ENCODE measurements at places on chromosomes 7 and 10.

DNA sequence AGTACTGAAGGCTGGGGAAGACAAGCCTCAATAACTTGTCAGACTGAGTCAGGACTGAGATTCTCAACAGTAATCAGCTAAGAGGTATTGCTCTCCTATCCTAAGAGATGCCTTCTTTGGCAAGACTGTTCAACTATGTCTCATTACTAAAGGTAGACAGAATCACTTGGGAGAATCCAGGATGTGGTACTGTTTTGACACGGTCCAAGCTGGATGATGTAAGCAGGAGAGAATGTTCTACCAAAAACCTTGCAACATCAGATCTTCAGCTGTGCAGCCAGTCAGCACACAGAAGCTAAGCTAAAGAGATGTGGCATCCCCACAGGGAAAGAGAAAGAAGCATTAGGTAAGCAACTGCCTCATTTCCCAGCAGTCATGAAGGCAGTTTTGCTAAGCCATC, 391.4 kb downstream of the NRG3 start:
- DNase-seq: no peak

DNA sequence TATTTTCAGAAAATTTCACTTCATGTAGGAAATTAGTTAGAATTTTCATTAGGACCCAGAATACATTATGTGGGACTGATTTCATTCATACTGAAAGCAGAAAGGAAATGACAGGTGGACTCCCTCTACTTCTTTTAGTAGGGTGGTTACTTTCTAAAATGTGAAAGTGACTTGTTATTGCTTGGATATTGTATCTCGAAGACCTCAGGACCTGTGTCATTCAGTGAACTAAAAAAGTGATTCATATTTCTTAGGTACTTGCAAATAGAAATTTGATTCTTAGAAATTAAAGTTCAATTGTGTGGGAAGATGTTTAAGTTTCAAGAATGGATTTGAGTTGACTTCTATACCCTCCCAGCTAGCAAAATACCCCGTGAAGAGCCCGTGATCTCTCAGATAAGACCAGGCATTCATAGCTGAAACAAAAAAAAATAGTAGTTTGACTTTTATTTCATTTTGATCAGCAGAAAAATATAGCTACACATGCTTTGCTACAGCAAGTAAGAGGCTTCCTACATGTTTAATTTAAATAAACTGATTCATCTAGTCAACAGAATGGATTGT, 1037.1 kb downstream of the GATA3 start:
- no peak for DNase-seq

- no peak for DNase-seq
Observed at GRCh38 chr10:122206471-122207065, 64.5 kb upstream of the BTBD16 start.

GRCh38 chr7:1418505-1419309, 40.6 kb downstream of the MICALL2 start:
- DNase-seq: peak; percentile 12

DNA sequence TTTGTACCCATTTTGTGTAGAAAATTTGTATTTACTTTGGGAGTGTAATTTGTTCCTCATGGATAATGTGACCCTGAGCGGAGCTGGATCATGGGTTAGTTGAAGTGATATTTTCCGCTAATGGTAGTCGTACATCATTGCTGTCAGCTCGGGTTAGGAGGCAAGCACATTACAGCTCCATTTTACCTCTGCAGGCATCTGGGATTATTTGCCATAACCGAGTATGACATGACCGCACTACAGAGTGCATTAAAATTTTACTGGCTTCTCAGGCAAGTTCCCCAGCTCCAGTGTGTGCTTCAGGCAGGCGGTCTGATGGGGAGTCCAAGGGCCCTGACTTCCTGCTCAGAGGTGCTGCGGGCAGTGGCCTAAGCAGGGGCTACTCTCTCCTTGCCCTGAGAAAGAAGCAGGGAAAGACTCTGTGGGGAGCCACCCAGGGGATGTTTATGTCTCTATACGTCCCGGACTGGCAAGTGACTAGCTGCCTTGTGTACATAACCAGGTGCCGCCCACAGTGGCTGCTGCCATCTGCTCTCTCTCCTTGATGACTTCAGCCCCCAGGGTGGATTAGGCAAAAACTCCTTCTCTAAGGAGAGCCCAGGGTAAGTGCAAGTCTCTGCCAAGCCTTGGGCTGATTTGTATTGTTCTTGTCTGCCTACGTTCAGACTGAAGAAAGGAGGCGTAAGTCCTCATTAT, 685.3 kb upstream of the GALNT17 start:
- DNase-seq: no peak

GRCh38 chr10:71064413-71065118, 147.8 kb upstream of the UNC5B start:
- DNase-seq: no peak

DNA sequence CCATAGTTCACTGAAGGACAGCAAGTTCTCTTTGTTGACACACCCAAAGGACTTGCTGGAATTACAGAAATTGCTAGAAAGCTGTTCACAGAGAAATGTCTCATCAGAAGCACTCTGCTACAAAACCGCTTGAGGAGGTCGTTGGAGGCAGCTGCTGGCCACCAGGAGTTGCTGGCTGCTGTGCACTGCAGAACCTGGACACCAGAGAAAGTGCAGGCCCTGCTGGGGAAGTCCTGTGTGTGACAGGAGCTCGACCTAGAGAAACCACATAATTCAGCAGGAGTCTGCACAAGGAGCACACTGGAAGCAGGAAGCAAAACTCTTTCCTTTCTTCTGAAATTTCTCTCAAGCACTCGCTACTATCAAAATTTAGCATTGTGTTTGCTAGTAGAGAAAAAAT, 461.5 kb upstream of the GHITM start:
- DNase-seq: no peak

- no peak for DNase-seq
Observed at GRCh38 chr7:3682028-3682710, 381.1 kb downstream of the SDK1 start.

DNA sequence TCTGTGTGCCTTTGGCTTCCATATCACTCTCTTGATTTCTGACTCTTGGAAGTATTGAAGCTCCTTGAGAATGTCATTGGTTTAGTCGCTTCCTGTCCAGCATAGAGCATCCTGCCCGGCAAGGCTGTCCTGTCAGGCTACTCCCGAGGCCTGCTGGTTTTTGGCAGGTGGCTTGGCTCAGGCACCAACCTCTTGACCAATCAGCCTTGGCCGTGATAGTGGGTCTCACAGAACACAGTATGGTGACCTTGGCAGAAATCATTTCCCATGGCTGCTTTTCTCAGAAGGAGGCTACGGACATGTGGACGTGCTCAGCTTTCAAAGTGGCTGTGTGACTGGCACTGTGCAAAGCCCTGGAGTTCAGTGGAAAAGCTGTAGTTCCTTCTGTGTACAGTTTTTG, 516.9 kb downstream of the REEP3 start:
- no peak for DNase-seq

DNA sequence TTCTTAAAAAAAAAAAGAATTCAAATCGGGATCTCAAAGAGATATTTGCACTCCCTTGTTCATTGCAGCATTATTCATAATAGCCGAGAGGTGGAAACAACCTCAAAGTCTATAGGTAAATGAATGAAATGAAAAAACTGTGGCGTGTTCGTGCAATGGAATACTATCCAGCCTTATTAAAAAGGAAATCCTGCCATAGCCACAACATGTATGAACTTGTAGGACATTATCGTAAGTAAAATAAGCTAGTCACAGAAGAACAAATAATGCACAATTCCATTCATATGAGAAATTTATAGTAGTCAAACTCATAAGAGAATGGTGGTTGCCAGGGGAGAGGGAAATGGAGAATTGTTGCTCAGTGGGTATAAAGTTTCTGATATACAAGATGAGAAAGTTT, 37.9 kb downstream of the GRK5 start:
- DNase-seq: no peak

DNA sequence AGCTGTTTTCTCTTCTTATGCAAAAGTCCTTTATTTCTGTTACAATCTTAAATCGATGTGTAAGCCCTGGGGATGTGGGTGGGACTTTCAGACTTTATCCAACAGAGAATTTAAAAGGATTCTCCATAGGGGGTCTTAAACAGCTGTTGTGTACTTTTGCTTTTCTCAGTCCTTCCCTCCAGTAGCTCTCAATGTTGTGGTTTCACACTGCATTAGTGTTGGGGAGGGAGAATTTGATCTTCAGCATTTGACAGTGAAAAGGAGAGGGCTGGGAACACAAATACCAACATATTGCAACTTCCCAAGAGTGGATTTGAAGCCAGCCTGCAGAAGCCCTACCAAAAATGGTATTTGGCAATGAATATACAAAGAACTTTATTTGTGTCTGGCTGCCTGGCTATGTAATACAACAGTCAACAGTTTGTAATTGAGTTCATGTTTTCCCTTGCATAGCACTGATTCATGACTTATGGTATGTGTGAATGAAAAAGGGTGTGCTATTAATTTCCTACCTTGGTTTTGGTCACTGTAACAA, 80.1 kb upstream of the CAPZA2 start:
- DNase-seq: no peak

GRCh38 chr10:3412071-3412582, 239.5 kb upstream of the PITRM1 start:
- DNase-seq: no peak

DNA sequence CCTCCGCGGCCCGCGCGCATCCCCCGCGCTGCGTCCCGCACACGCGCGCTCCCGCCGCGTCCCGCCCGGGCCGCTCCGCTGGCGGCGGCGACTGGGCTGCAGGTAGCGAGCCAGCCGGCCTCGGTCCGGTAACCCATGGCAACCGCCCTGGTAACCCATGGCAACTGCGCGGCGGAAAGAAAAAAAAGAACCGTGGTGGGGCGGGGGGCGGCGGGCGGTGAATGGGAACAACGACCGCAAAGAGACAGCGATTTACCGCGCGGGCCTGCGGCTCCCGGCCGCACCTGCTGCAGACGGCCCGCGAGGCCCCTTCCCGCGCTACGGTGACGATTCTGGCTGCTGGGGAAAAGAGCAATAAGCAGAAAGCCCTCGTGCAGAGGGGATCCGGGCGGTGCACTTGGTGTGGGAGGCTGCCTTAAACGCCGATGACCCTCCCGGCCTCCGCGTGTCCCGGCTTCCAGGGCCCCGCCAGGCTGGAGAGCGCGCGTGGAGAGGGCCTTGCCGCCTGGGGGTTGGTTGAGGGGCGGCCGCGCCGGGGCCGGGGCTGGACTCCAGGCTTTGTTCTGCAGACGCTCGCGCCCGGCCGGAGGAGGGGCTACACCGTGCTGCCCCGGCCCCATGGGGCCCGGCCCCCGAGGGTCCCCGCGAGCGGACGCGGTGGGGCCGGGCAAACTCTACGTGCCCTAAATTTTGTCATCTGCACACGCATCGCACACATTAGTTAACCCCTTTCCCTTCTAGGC, 84.7 kb downstream of the SNX10 start:
- peak; percentile 86 for DNase-seq

- DNase-seq: no peak
Observed at GRCh38 chr7:123609883-123610239, 8.2 kb downstream of the ASB15 start.

DNA sequence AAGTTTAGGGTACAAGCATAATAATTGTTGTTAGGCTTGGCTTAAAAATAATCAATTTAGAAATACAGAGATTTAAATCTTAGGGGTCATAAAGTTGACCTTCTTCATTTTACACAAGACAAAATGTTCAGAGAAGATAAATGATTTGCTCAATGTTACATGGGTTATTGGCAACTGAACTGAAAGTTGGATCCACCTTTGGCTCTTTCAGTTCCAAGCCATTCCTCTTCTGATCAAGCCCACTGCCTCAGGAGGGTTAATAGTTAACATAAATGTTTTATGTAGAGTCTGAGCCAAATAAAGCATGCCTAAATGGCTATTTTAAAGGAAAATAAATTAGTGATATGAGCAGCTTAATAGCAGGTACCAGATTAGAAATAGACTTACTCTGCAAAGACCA, 79.1 kb upstream of the RHOBTB1 start:
- no peak for DNase-seq

DNA sequence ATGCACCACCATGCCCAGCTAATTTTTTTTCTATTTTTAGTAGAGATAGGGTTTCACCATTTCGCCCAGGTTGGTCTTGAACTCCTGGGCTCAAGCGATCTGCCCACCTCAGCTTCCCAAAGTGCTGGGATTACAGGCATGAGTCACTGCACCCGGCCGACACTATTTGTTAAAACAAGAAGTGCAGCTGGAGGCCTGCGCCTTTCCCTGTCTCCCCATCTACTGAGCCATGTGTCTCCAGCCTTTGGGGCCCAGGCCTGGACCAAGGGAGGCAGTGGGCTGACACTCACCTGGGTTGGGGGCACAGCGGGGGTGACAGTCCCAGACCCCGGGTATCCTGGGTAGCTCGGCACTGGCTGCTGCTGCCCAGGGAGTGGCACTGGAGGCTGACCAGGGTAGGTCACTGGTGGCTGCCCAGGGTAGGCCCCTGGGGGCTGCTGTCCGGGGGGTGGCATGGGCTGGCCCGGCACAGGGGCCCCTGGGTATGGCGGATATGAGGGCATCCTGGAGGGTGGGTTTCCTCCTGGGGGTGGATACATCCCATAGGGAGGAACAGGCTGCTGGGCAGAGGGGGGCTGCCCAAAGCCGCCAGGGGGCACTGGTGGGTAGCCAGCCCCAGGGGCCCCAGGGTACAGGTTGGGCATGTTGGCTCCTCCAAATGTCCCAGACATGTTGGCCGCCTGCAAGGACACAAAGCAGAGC, 36.3 kb downstream of the PLAC9 start:
- no peak for DNase-seq

DNA sequence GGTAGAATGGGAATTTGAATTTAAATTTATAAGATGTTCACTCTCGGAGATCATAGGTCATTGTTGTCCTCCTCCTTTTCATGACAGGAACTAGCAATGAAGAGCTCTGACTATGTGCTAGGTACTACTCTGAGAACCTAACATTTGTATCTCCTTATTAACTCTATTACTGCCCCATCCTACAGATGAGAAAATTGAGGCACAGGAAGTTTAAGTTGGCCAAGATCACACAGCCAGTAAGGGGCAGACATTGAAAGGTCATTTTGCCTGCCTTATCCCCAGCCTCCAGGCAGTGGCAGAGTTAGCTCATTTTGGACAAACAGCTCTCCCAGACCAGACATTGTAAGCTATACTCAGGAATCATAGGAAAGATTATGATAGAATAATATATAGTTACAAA, 6.0 kb downstream of the SRGN start:
- DNase-seq: no peak

DNA sequence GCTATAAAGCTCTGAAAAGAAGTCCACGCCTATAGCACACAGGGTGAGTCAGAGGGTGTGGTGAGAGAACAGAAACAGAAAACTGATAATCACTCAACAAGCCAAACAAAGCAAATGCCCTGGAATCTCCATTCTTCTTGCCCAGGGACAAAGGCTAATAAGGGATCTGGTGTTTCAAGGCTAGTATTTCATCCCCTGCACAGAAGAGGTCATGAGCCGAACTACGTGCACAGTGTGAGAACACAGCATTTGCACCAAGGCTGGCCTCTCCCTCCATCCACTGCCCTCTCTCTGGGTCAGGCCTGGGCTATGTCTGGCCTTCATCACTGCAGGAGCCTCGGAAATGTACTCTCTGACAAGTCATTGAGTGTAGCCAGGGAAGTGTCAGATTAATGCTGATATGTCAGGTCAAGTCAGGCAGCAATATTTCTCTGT, 42.7 kb downstream of the PRR15 start:
- no peak for DNase-seq
